ENCODE measurements at places on chromosomes 7 and 10.

- peak; percentile 62 for DNase-seq
Observed at GRCh38 chr10:100737355-100738054, 7.9 kb upstream of the PAX2 start.

DNA sequence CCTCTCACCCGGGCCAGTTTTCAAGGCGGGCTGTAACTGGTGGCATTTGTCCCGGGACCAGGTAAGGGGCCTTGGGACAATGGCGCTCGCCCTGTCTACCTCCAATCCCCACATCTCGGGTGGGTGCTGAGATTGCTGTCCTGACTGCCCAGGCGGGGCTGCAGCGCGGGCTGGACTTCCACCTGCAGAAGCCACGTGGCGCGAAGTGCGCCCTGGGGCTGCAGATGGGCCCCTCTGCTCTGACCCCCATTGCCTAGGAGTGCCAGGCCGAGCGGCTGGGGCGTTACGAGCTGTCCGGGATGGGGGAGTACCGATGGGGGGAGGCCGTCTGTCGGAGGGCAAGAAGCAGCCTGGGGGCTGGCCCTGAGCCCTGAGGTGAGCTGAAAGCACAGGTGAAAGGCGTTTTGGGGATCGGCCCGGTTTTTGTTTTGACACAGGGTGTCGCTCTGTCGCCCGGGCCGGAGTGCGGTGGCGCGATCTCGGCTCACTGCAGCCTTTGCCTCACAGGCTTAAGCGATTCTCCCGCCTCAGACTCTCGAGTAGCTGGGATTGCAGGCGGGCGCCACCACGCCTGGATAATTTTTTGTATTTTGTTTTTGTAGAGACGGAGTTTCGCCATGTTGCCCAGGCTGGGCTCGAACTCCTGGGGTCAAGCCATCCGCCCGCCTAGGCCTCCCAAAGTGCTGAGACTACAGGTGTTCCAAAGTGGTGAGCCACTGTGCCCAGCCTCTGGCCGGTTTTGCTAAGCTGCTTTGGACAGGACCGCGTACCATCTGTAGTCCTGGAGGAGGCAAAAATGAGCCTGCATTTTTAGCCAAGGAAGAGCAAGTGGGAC lies at the start of gene SFXN2:
Gene SFXN2, plus strand, starts transcription at position 16 of the 835 bp plus-strand sequence. CDS start 12,001 bp downstream, outside the sequence.
- DNase-seq, result no peak

DNA sequence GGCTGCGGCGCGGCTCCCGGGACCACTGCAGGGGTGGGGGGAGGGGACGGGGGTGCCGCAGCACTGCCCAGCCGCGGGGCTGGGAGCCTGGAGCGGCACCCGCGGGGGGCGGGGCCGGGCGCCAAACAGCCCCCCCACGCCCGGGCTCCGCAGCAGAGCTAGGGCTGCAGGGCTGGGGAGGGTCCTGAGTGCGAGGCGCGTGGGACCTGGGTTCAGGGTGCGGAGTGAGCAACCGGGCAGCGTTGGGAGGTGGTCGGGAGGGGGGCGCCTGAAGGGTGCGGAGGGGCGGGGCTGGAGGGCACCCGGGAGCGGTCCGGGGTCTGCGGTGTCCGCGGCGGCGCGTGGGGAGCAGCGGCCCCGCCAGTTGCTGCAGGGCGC lies 528 bp downstream of the CAMK2G start:
- DNase-seq, result no peak

GRCh38 chr10:133159950-133160825 lies at the start of gene KNDC1:
KNDC1 (plus strand) TSS chr10:133160219; CDS start chr10:133160468, 249 bp downstream.
- DNase-seq, result peak; percentile 81
